ENCODE measurements at places on chromosomes 1 and 21.

DNA sequence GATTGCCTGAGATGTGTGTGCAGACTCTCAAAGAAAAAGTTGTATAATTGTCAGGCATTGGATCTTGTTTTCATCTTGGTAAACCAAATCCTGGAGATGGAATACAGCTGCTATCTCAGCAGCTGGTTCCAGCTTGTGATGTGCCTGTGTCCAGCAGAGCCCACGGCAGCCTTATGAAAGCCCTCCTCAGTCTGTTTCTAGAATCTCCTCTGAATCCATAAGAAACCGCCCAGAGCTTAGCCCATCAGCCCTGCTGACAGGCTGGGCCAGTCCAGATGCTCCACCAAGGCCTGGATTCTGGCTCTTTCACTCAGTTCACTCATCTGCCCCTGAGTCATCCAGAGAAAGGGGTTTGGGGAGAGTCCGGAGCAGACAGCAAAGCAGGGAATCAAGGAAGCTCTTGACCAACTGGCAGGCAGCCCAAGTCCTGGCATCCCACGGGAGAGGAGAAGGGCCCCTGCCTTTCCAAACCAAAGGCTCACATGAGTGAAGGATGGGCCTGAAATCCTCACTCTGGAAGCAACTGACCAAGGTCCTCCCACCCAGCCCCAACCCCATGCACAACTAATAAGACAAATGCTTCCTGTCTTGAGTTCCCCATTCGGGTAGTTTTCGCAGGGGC is 45.7 kb downstream of the NAV1 start:
- no peak for DNase-seq

- DNase-seq: no peak
Observed at GRCh38 chr1:179871940-179872339, 5.7 kb downstream of the TOR1AIP2 start.

DNA sequence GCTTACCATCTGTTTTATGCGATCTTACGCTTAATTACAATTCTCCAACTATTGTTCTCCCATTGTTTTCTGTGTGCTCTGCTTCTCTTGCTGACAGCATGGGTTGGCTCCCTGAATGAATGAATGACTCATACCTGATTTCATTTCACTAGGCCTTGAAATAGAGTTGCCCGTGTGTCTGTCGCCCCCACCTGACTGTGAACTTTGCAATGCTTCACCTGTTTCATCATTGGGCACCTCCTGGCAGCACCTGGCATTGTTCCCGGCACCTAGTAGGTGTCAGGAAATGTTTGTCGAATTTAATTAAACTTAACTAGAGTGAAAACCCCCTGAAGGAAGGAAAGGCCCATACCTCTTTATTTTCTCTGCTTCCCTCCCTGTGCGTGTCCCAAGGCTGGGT is 120.5 kb upstream of the KLHDC7A start:
- DNase-seq: no peak

DNA sequence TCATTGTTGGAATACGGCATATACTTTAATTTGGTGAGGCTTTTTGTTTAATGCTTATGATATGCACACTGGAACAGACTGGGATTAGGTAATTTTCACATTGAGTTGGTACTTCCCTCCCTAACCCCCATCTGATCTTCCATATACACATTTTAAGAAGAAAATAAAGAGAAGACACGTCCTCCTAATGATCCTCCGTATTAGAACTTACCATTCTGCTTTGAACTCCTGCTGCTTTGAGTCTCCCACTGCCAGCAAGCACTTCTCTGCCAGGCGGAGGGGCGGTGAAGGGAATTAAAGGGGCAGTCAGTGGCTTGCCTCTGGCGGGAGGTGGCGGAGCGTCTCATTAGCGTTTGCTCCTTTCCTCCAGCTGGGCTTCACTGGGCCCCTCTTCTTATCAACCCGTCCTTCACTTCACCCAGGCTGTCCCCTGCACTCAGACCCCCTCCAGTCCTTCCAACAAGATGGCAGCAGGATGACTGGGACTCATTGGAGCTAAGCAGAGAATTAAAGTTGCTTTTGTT is 433.4 kb downstream of the KIF26B start:
- no peak for DNase-seq
